ENCODE measurements at places on chromosomes 5 and 9.

GRCh38 chr5:38556088-38556598, 303 bp downstream of the LIFR start:
- no peak for DNase-seq

GRCh38 chr5:68283766-68284165, 68.2 kb downstream of the PIK3R1 start:
- no peak for DNase-seq

DNA sequence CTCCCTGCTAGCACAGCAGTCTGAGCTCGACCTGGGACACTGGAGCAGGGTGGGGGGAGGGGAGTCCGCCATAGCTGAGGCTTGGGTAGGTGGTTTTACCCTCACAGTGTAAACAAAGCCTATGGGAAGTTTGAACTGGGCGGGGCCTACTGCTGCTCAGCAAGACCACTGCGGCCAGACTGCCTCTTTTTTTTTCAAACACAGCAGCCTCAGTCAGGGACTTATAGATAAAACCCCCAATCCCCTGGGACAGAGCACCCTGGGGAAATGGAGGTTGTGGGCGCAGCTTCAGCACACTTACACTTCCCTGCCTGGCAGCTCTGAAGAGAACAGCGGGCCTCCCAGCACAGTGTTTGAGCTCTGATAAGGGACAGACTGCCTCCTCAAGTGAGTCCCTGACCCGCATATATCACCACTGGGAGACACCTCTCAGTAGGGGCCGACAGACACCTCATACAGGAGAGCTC, 151.1 kb upstream of the APC start:
- DNase-seq = no peak

DNA sequence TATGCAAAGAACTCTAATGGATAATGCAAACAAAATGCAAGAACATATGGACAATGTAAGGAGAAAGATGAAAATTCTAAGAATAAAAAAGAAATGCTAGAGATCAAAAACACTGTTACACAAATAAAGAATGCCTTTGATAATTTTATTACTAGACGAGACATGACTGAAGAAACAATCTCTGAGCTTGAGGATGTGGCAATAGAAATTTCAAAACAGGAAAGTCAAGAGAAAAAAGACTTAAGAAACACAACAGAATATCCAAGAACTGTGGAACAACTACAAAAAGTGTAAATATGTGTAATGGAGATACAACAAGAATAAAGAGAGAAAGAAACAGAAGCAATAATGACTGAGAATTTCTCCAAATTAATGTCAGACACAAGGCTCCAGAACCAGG, 140.5 kb upstream of the ACOT12 start:
- DNase-seq = no peak

DNA sequence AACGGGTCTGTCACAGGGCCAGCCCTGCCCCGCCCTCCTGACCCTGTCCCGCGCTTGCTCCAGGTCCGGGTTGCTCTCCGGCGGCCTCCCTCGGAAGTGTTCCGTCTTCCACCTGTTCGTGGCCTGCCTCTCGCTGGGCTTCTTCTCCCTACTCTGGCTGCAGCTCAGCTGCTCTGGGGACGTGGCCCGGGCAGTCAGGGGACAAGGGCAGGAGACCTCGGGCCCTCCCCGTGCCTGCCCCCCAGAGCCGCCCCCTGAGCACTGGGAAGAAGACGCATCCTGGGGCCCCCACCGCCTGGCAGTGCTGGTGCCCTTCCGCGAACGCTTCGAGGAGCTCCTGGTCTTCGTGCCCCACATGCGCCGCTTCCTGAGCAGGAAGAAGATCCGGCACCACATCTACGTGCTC, 4.2 kb downstream of the B4GALT7 start:
- DNase-seq = no peak

DNA sequence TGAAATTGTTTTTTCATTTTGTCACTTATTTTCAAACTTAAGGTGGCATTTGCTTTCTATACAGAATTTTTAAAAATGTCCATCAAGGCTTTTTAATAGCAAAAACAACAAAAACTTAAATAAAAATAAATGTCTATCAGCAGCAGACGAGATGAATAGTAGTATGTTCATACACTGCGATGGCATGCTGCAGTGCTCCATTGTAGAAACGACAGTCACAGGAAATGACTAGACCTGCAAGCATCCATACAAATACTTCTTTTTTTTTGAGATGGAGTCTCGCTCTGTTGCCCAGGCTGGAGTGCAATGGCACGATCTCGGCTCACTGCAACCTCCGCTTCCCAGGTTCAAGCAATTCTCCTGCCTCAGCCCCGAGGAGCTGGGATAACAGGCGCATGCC, 41.4 kb downstream of the COL23A1 start:
- no peak for DNase-seq

GRCh38 chr5:80755626-80756025, 100.8 kb upstream of the DHFR start:
- no peak for DNase-seq

- DNase-seq = no peak
Observed at GRCh38 chr5:73135429-73136054, 15.2 kb downstream of the TMEM171 start.

- no peak for DNase-seq
Observed at GRCh38 chr5:15008476-15008875, 136.9 kb upstream of the ANKH start.

DNA sequence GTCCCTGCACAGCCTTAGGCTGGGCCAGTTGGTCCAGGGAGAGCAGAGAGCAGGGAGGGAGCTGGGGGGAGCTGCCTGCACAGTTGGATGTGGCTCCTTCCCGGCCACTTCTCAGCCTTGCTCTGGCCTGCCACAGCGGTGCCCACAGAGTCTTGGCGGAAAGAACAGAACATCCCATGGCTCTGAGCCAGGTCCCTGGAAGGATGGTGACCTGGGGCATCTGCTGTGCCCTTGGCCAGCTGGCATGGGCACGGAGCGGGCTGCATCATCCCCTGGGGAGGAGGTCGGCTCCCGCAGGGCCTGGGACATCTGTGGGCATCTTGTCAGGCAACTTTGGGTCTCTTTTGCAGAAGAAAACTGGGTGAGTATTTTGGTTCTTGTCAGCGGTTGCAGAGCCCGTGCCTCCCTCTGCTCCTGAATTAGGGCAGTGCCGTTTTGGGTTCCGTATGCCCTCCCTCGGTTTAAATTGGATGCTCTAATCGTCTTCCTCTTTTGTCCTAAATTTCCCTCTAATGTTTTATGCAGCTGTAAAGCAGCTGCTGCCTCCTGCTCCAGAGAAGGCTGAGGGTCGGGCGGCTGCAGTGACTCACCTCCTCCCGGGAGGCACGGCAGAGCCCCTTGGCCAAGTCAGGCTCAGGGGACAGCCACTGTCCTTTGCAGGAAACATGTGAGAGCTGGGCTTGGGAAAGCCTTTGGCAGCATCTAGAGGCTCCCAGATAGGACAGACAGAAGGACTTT, 10.5 kb upstream of the NACC2 start:
- DNase-seq = no peak

- no peak for DNase-seq
Observed at GRCh38 chr5:180976518-180976917, 12.1 kb upstream of the BTNL3 start.

Measured in C1 segment of cervical spinal cord (tissue), 14 donors.